ENCODE measurements at places on chromosomes 5 and 9.

DNA sequence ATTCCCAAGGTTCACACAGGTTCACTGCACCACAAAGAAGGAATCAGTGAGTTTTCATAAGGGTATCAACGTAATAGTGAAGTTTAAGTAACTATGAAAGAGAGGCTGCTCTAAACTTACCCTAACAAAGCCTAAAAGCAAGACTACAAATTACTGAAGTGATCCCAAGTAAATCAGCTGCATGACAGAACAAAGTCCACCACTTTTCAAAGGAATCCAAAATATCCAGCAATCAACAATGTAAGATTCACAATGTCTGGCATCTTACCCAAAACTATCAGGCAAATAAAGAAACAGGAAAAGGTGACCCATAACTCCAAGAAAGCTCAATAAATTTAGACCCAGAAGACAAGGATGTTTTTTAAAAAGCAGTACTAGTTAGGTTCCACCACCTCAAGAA, 70.1 kb downstream of the GNAQ start:
- DNase-seq: no peak

DNA sequence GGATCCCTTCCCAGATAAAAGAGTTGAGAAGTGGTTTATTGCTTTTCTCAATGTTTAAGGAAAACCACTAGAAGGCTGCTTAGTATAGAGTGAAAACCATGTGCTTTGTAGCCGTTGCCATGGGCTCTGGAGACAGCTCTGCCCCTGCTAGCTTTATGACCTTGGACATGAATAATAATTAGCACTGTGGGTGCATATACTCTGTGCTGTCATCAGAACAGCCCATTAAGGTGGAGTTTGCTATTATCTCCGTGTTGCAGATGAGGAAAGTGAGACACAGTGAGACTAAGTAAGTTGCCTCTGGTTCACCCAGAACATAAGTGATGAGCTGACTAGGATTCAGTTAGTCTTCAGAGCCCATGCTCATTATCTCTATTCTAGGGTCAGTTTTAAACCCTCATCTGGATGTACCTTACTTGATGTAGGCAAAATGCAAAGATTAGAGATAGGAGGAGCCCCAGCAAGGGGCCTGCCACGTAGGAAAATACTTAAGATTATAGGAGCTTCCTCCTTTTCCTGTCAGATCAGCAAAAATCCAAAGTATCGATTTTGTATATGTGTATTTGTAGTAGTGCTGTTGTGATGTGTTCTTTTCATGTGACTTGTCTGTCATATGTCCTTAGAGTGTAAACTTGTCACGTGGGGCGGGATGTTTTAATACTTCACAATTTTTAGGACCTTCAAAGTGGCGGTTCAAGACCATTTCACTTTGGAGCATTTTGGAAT, 102.5 kb downstream of the TLE4 start:
- DNase-seq: no peak

- DNase-seq: no peak
These were observed 55.1 kb upstream of the PHYKPL start for GRCh38 chr5:178287791-178288105.

- no peak for DNase-seq
These were observed 18.4 kb downstream of the ZNF346 start for GRCh38 chr5:177040814-177041420.

DNA sequence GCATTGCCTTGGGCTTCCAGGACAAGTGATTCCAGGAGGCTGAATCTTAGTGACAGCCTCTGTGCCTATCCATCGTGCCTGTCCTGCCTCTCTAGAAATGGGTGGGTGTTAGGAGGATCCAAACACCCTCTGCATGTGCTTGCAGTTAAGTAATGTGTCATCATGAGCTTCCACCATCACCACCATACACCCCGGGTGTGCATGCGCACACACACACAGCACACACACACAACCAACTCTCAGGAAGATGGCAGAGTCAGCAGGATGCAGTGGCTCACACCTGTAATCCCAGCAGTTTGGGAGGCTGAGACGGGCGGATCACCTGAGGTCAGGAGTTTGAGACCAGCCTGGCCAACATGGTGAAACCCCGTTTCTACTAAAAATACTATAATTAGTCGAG, 22.8 kb upstream of the CERCAM start:
- no peak for DNase-seq

DNA sequence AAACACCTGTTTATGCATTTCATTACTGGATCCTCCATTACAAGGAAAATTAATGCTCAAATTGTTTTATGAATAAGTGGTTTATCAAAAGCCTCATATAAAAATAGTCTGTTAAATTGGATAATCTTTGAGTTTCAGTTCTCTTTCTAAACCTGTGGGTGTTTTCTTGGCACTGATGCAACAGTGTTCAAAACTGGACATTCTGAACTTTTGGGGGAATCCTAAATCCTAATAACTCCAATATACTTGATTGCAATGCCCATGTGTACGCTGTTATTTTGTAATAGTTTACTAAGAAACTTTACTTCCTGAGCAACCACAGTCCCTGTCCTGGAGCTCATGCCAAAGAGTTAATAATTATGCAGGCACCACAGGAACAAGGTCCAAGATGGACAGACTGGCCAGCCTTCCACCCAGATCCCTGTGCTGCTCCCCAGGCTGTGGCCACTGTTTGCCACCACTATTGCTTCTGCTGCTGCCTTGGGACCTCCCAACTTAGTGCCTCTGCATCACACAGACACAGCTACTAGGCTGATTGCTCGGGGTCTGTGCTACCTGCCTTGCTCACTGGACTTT, 14.0 kb downstream of the IRGM start:
- no peak for DNase-seq

- DNase-seq: no peak
These were observed 18.4 kb downstream of the BASP1 start for GRCh38 chr5:17235731-17236330.

DNA sequence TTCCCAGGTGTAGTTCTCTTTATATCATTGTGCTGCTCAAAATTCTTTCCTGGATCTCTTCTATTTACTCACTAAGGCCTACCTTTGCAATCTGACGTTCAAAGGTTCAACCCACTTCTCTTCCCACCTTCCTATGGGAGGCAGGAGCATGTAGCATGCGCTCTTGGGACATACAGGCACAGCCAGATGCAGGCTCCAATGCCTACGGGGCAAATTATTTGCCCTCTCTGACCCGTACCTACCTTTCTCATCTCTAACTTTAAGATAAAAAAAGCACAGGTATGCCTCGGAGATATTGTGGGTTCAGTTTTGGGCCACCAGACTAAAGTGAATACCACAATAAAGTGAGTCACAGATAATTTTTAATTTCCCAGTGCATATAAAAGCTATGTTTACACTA, 460.5 kb downstream of the CCDC171 start:
- no peak for DNase-seq

DNA sequence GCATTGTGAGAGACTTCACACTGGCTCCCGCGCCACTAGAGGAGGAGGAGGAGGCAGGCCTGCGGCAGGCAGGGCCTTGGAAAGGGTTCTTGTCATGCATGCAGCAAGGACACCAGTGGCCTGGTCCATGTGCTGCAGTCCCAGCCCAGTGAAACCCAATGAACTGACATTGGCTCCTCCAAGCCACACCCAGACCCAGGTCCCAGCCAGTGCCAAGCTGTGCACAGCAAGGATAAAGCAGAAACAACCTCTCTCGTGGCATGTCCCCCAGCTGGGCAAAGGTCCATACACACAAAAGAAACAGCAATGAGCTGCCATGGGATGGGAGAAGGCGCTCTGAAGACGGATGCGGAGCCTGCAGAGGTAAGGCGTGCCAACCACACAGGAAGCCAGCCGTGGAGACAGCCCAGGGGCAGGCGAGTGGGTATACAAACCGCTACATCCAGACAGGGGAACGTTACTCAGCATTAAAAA, 89.2 kb downstream of the SEMA4D start:
- DNase-seq: no peak

DNA sequence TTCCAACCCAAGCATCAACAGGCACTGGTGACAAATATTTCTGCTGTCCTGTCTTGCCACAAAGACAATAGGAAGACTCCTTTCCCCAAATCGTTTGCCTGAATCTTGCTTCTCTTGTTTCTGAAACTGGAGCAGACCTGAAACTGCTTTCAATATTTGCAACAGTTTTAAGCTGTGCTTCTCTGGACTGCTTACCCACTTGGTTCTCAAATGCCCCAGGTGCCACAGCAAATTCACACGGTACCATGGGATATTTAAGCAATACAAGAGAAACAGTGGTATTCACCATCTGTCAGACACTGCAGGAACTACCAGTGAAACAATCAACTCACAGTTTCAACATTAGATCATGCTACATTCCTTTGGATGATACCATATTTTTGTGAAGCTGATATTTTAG, 309.4 kb downstream of the PARP8 start:
- no peak for DNase-seq

DNA sequence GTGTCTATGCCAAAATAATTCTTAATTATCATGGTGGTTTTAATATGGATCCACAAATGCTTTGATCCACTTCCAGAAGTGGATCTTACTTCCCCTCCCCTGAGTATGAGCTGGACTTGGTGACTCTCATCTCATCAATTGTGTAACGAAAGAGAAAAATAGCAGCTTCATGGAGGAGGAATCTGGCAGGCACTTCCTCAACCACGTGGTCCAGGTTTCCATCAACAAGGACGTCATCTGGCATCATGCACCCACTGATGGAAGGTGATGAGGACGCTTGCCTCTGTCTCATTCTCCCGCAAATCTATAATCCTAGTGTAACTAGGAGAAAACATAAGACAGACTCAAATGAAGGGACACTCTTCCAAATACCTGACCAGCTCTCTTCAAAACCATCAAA, 54.6 kb upstream of the S1PR3 start:
- no peak for DNase-seq

DNA sequence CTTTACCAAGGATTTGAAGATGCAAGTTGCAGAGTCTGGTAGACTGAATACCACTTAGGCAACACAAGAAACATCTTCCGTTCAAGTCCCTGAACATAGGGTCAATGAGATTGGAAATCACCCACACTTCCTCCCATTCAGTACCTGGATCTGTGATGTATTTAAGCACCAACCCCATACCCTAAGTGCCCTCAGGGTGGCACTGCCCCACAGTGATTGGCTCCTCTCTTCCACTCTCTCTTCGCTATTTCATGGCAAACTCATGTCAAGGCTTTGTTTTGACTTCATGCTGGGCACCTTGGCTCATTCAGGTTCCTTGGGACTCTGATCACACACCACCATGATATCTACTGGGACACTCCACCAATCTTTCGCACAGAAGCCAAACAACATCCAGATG, 53.7 kb downstream of the GGTA1 start:
- DNase-seq: no peak

GRCh38 chr5:42784132-42784531, 27.5 kb downstream of the CCDC152 start:
- DNase-seq: no peak

DNA sequence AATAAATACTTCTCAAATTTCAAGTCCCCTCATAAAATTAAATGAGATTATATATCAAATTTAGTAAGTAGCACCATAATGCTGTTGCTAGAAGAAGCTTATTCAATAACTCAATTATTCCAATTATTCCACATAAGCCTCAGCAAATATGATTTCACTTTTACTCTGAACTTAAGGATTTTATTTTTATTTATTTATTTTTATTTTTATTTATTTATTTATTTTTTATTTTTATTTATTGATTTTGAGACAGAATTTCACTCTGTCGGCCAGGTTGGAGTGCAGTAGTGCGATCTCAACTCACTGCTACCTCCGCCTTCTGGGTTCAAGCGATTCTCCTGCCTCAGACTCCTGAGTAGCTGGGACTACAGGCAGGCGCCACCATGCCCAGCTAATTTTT, 1308.3 kb upstream of the CDH9 start:
- no peak for DNase-seq

- DNase-seq: no peak
These were observed 98.6 kb downstream of the GIN1 start for GRCh38 chr5:103021314-103021713.

Data from glomerular endothelial cell (primary cell).